Left colon (tissue), 2 donors: ENCODE measurements at places on chromosomes 16 and 17. TPM values are rescaled to one million over a fixed set of nuclear protein-coding genes. Genes with fewer than 3 reads are reported as not detected.

GRCh38 chr17:73347351-73347750, 35.5 kb upstream of the CDC42EP4 start:
- DNase-seq, result no peak

DNA sequence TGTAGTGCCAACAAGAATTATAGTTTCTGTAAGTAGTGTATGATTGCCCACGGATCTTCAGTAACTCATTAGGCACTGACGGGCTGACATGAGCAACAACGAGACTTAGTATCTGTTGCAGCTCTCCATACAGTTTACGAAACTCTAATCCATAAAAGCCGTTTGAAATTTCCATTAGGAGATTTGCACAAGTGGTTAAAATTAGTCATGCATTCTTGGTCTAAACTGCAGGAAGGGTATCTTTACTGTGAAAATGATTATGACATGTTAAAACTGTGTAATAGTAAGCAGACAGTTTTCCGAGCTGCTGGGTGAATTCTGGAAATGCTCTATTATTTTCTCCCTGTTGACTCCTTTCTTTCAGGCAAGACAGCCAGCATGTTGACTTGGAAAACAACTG, 605.0 kb downstream of the WWOX start:
- no peak for DNase-seq

Gene SGCA
- total RNA-seq, result 0.31 TPM

DNA sequence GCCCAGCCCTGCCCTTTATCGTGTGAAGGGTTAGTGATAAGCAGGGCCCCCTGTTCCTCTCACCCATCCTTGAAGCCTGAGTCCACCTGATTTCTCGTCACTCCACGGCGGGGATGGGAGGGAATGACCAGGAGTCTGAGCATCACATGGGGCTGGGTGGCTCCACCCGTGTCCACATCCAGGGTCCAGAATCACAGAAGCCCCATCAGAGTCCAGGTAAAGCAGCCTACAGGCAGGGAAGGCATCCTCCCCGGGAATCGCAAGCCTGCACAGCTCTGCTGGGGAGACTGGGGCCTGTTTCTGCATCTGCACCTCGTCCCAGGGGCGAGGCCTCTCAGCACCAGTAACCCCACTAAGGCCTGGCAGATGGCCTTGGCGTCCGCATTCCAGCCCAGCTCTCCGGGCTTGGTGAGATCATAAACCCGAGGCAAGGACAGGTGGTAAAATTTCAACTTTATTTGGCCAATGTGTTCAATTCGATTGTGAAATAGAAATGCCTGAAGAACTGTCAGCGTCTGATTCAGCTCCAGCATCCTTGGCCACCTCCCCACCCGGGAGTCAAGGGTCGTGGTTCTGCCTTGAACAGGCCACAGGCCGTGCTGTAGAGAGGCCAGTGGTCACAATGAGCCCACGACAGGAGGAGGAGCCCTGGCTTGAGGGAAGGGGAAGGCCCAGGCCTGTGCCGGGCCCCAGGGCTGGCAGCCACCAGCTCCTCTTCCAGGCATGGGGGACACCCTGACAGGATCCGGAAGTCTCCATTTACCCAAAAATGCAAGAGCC, 8.1 kb upstream of the PPP1R27 start:
- no peak for DNase-seq

GRCh38 chr17:80717720-80718083, 173.1 kb downstream of the RPTOR start:
- DNase-seq, result no peak

DNA sequence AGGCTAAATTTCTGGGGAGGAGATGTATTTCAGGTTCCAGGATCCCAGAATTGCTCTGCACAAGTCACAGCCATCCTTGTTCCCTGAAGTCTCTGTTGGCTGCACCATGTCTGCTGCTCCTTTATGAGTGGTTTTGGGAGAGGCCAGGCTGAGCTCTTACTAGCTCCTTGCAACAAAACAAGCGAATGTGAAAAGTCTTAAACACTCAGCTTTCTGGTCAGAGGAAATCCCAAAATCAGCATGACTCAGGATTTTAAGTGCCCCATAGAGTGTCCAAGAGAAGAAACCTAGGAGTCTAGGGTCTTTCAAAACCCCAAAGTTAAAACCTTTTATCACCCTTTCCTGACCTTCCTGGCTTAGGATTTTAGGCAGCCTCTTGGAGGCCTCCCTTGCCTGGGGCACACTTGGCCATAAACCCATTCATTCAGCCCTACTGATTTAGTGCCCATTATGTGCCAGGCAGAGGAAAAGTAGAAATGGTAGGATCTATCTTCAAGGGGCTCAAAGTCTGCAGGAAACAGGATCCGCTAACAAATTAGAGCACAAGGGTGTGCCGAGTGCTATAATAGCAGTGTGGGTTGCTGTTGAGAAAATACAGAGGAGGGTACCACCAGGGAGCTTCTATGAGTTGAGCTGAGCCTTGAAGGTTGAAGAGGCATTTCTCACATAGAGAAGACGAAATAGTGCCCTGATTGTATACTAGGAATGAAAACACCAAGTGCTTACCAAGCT, 36.9 kb downstream of the SOST start:
- DNase-seq, result no peak

DNA sequence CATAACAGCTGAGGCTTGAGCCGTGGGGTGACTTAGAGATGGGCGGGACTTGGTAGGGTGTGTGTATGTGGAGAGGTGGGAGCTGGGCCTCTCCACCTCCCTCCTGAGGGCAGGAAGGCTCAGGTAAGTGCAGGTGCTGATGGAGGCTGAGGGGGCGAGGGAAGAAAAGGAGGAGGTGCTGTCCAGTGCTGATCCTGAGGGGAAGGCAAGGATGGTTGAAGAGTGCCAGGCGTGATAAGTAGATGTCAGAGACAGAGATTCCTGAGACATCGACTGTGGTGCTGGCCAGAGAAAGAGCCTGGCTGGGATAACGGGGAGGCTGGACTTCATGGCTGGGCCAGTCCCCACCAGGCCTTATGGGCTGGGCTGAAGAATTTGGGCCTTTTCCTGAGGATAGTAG, 159.1 kb downstream of the SDK2 start:
- no peak for DNase-seq

Gene DOC2B
- 2.2 TPM for total RNA-seq

GRCh38 chr16:48613061-48613957, 3.3 kb upstream of the N4BP1 start:
- DNase-seq, result peak; percentile 44
